ENCODE measurements at places on chromosomes 2 and 18.

- no peak for DNase-seq
These were observed 121.1 kb downstream of the TANC1 start for GRCh38 chr2:159089543-159089942.

- no peak for DNase-seq
These were observed 1757.3 kb upstream of the PIK3C3 start for GRCh38 chr18:40197711-40198110.

DNA sequence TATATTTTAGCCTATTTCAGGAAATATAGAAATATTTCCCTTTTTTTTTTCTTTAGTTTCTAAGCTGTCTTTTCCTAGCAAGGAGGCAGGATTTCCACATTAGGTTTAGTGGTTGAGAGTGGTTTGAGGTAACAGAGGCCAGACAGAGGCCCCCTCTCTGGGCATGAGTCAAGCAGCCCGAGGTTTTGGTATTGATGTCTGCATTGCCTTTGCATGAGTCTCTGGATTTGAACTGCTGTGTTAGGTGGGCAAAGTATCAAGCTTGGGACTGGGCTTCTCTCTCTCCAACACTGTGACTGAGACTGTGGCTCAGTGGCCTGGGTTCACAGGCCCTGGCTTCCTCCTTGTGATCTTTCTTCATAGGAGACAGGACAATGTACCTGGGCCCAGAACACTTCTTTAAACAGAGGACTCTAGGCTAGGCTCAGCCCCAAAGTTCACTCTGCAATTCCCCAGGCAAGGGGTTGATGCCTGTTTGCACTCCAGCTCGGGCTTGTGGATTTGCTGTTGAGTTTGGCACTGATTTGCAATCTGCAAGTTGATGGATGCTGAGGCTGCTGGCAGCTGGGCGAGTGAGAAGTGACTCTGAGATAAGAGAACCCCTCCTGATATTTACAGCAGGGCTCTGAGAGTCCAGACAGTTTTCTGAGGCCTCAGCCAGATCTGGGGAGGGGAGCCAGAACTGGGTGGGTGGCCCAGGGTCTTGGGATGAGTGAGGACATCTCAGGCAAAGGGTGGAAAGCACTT is 271.2 kb downstream of the EN1 start:
- no peak for DNase-seq

GRCh38 chr2:65722028-65722778 is 289.8 kb upstream of the SPRED2 start:
- no peak for DNase-seq

DNA sequence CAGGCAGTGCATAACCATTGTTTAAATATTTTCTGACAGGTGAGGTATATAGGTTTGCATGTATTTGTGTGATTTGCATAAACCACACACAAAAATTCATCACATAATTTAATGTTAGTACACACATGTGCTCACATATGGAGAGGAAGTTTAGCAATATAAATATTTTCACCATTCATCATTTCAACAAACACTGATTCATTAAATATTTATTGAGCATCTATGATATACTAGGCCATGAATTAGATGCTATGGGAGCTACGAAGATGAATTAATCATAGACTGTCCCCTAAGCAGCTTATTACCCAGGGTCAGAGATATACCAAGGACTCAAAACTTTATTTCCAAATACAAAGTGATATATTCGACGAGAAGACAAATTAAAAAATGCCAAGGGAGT is 311.6 kb upstream of the PIK3C3 start:
- no peak for DNase-seq

- DNase-seq = no peak
These were observed 88.8 kb upstream of the EPC2 start for GRCh38 chr2:148555622-148556294.

- no peak for DNase-seq
These were observed 44.2 kb downstream of the MRPS9 start for GRCh38 chr2:105082107-105082506.

- no peak for DNase-seq
These were observed 79.8 kb upstream of the NOSTRIN start for GRCh38 chr2:168722592-168722991.

DNA sequence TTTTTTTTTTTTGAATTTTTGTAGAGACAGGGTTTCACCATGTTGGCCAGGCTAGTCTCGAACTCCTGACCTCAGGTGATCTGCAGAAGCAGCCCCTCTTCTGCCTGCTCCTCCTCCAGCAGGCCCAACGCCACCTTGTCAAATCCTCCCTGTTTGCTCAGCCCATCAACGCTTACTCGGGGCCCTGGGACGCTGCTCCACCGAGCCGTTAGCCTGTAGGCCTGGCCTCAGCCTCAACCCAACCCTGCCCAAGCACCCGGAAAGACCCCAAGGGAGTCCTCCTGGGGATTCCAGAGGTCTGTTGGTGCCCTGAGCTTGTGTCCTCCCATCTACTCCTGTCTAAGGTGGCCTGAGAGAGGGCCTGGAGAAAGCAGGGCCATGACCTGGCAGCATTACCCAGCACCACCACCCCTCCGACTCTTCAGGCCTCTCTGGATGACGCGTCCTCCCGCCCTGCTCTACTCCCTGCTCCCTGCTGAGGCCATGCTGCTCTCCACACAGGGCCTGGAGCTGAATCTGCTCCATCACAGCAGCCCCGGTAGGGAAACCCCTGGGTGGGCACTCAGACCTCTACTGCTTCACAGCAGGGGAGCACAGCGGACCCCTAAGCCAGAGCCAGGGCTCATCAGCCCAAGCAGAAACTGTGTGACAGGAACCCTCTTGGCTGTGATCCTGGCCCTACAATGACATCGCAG is 3.2 kb downstream of the STK25 start:
- DNase-seq = no peak

- peak; percentile 31 for DNase-seq
These were observed 82.2 kb downstream of the ADD2 start for GRCh38 chr2:70685771-70686171.

GRCh38 chr2:202040079-202040844 is 6.6 kb downstream of the FZD7 start:
- no peak for DNase-seq

DNA sequence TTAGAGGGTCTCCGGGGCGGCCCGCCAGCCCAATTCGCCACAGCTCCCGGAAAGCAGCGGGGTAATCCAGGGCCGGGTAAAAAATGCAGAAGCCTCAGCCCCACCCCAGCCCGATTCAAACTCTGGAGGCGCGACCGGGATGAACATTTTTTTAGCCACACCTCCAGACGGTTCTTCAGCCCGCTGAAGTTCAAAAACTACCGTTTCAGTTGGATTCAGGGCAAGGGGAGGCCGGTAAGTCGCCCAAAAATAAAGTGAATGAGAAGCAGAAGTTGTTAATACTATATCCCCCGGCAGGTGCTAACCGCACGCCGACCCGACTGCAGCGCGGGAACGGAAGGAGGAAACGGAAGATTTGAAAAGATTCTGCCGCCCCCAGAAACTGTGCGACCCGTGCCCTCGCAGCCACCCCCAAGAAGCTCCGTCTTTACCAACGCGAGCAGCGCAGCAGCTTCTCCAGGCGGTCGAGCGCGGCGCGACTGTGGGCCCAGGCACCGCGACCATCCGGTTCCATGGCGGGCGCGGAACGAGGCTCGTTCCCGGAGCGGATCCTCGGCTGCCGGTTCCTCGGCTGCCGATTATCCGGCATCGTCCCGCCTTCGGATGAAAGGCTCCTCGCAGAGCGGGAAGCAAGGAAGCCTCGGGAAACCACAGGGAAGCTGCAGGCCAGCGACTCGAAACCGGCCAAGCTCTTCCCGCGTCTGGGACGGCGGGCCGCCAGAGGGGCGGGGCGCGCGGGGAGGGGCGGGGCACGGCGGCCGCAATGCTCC is at the start of gene BARD1:
TSS of gene BARD1 (minus strand) at position 703 of the 770 bp plus-strand sequence. CDS start at position 589, 114 bp downstream.
- peak; percentile 40 for DNase-seq

DNA sequence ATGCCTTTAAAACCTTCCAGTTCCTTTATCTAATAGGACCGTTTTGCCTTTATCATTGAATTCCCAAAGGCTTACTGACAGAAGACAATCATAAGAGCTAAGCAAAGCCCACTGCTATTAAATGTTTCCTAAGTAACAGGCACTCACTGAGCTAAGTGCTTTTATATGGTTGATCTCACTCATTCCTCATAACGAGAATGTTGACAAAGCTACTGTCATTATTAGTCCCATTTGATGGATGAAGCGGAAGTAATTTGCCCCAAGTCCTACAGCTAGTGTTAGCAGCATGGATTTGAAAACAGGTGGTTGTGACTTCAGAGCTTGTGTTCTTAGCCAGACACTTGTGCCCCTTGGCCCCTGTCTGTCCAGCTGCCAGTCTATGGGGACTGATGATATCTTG is 134.8 kb upstream of the SERPINE2 start:
- no peak for DNase-seq

DNA sequence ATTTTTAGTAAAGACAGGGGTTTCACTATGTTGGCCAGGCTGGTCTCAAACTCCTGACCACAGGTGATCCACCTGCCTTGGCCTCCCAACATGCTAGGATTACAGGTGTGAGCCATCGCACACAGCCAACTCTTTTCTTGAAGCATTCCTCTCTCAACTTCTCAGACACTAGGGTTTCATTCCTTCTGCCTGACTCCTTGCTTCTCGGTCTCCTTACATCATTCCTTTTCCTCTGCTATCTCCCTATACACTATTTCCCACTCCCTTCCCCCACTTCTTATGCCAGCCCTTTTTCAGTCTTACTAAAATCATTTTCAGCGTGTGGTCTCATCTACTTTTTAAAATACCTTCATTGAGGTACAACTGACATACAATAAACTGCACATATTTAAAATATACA is 6.1 kb downstream of the SOS1 start:
- no peak for DNase-seq

DNA sequence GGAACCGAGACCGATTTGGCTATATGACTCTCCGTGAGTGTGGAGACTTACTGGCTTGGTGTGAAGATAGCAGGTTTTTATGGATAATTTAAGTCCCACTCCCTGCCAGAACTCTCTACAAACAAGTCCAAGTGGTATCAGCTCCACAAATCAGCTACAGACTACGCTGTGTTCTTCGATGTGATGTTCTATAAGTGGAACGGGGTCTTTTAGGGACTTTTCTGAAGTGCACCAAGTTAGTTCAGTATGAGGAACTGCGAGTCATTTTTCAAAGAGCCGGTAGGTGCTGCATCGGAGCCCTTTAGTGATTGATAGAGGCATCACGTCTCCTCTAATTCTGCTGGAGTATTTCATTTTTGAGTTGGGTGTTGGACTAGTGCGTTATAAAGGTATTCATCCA is 107.1 kb downstream of the TSHZ1 start:
- DNase-seq = no peak

GRCh38 chr18:8668381-8668780 is 37.0 kb upstream of the MTCL1 start:
- DNase-seq = peak; percentile 80

DNA sequence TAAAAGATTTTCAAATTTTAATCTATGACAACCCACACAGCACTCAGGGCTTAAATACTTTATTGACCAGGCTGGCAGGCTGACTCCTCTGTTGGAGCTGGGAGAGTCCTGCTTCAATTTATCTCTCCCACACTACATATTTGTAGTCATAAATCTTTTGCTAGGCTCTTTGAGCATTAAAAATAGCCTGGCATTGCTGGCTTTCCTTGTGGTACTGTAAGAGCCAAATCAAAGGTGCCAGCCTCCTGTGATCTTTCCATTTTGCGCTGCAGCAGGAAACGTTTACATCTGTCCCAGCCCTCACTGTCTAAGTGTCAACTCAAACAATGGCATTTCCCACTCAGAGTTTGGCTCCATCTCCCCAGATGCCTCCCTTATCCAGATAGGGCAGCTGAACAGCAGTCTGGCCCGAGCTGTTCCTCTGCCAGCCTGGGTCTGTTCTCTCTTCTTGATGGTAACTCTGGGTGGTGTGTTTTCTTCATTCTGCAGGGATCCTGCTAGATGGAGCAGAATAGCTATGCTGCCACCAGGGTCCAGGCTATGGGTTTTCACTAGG is 62.1 kb downstream of the LRRTM1 start:
- DNase-seq = peak; percentile 19

- DNase-seq = no peak
These were observed 93.5 kb downstream of the TMEM18 start for GRCh38 chr2:583666-584065.

DNA sequence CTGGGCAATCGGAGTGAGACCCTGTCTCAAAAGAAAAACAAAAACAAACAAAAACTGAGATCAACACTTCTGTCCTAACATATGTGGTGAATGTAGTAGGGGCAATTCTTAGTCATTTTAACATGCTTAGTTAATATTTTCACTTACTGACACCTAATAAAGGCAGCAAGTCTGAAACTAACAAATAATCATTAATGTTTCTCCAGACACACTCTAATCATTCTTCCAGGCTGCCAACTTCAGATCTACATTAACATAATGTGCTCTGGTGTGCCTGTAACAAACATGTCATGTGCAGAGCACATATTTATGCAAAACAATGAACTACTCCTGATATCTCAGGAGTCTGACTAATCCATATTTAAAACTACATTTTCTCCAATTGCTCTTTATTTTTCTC is 6.0 kb downstream of the KRCC1 start:
- no peak for DNase-seq

DNA sequence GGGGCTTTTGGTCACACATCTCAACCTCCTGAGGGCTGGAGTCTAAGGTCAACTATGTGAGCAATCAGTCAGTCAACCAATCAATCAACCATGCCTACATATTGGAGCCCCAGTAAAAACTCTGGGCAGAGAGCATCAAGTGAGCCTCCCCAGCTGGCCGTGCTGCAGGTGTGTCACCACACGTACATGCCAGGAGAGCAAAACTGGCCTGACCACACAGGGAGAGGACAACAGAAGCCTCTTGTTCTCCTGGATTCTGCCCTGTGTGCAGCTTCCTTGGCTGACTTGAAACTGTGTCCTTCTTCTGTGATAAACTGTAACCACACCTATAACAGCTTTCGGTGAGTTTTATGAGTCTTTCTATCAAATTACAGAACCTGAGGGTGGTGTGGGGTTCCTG is 25.9 kb downstream of the GPR35 start:
- no peak for DNase-seq

DNA sequence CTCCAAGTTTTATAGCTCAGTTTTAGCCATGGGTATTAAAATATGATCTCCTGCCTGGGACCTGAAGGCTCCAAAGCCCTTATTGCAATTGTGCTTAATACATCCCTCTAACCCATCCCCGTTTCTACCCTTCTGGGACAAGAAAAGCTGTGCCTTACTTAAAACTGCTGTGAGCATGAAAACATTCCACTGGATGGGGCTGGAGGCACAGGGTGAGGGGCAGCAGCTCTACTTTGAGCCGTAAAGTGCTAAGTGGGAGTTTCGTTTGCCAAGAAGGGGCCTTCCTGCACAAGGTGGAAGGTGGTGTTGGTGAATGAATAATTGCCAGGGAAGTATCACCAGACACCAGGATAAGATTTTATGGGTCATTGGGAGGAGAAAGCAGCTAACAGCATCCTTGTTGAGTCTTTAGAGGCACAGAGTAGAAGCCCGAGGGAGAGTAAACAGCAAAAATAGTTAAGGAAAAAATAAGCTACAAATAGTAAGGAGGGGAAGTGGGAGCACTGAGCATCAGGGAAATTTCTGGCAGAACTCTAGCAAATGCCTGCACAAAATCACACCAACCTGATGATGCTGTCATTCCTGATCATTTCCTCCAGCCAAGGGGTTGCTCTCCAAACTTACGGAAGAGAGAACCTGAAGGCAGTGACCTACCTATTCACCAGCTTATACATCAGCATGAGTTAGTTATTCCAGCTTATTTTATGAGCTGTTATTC is 218.4 kb downstream of the MREG start:
- no peak for DNase-seq

GRCh38 chr2:60468382-60469085 is 84.9 kb downstream of the BCL11A start:
- peak; percentile 48 for DNase-seq

Measured in DMS79 treated with DMSO at 0.1 percent for 48 hours (cell line).